Islet precursor cell (in vitro differentiated cells): ENCODE measurements at places on chromosomes 1 and 21.

DNA sequence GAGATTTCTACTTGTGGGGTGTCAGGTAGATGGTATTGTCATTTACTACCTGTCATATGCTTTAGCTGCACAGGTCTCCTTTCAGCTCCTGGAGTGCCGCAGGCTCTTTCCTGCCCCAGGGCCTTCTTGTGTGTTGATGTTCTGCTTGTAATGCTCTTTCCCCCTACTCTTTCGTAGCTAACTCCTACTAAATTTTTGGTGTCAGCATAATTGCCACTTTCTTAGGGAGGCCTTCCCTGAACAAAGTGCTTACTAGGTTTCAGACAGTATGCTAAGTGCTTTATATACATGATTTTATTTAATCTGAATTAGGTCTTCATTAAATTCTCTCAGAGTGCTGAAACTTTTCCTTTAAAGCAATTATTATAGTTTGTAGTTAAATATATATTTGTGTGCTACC is 4.8 kb upstream of the THEM4 start:
- no peak for DNase-seq

DNA sequence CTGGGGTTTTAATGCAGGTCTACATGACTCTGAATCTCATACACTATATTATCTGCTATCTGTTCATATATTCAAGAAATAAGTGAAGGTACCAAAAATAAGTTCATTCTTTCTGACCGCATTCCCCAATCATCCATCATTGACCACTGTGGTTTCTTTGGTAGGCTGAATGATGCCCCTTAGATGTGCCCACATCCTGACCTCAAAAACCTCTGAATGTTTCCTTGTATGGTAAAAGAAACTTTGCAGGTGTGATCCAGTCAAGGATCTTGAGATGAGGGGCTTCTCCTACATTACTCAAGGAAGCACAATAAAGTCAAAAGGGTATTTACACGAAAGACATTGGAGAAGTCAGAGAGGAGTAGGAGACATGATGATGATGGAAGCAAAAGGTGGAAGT is 60.6 kb upstream of the LRRC8B start:
- no peak for DNase-seq

- peak; percentile 32 for DNase-seq
Measured at GRCh38 chr21:46065914-46066551, 31.9 kb upstream of the COL6A2 start.

DNA sequence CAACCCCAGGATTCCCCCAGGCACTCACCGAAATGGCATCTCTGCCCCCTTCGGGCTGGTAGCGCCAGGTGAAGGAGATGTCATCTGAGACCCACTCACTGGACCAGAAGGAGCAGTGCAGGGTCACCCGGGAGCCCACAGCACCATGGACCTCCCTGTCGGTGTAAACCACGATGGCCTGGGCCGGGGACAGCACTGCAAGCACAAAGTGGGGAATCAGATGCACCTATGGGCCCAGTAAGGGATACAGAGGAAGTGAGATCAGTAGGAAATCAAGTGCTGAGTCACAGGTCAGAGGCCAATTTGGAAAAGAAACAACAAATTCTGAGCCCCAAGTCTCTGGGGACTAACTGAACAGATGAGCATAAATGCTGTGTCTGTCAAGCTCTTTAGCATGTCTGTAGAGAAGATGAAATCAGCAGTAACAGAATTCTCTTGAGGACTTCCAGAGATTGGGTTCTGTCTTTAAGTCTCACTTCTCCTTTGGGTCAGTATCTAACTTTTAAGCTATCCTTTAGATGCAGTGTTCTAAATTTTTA is 2.5 kb downstream of the MPZ start:
- peak; percentile 59 for DNase-seq

- peak; percentile 18 for DNase-seq
Measured at GRCh38 chr1:171606402-171606941, 15.6 kb upstream of the MYOCOS start.

DNA sequence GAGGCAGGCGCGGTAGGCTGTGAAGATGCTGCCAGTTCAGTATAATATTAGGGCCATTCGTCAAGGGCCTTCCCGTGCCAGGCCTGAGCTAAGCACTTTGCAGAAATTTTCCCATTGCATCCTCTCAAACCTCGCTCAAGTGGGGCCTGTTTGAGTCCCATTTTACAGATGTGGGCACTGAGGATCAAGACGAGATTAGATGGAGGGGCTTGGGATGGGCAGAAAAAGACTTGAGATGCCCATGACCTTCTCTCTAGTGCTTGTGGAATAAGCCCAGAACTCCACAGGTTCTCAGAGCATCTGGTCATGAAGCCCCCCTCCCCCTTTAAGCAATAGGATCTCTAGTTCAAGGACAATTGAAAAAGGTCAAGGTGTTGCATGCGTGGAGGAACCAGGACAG is 9.9 kb downstream of the EPHA8 start:
- no peak for DNase-seq

DNA sequence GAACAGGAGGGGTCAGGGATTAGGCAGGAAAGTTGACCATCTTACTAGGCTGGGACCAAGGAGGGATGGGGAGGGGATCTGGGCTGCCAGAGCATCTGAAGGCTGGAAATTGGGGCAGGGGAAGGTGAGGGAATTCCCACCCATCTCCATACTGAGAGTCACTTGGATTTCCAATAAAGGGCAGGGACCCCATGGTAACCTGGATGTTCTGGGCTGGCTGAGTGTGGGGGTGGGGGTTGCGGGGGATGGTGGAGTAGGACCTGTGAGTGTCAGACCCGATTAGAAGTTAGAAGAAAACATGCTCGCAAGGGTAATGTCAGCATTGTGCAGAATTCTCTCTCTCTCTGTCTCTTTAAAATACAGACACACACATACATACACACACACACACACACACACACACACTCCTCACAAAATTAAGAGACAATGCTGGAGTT is 40.0 kb upstream of the EPS15 start:
- peak; percentile 69 for DNase-seq

- DNase-seq, result no peak
Measured at GRCh38 chr1:110880708-110881374, 7.9 kb downstream of the CD53 start.

GRCh38 chr1:14217384-14217783 is 381.1 kb upstream of the KAZN start:
- DNase-seq, result no peak

GRCh38 chr1:64150729-64151230 is 52.6 kb upstream of the UBE2U start:
- DNase-seq, result no peak

DNA sequence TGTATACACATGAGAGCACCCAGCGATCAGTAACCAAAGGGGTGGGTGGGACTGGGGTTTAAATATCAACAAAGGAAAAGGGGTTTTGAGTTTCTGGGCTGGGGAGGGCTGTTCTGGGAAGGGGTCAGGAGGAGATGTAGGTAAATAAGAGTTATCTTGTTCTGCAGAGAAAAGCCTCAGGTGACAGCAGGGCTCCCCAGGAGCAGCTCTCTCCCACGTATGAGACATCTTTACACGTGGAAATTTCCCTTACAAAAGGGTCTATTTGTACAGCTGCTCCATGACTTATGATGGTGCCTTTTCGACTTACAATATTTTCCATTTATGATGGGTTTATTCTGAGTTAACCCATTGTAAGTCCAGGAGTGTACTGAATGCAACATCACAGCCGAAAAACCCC is 16.3 kb upstream of the PADI2 start:
- no peak for DNase-seq

DNA sequence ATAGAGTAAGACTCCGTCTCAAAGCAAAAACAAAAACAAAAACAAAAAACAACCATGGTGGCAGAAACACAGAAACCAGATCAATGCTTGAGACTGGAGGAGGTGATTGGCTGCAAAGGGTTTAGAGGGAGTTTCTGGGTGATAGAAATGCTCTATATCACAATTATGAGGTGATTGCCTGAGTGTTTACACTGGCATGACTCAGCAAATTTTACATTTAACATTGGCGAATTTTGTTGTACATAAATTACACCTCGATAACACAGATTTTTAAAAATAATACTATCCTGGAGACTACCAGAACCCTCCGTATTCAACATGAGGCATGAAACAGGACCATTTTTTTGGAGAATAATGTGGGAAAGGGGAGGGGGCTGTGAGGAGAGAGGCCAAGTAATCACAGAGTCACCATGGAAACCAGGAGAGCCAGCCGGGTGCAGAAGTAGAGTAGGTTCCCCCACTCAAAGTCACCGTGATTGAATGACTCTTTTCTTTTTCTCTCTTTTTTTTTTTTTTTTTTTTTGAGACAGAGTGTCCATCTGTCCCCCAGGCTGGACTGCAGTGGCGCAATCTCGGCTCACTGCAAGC is 24.3 kb downstream of the HEYL start:
- no peak for DNase-seq

- DNase-seq, result no peak
Measured at GRCh38 chr1:9195651-9196050, 38.9 kb upstream of the H6PD start.
